ENCODE measurements at places on chromosomes 4 and X.

- DNase-seq: no peak
Measured at GRCh38 chr4:139901531-139902320, 236.1 kb downstream of the MGST2 start.

DNA sequence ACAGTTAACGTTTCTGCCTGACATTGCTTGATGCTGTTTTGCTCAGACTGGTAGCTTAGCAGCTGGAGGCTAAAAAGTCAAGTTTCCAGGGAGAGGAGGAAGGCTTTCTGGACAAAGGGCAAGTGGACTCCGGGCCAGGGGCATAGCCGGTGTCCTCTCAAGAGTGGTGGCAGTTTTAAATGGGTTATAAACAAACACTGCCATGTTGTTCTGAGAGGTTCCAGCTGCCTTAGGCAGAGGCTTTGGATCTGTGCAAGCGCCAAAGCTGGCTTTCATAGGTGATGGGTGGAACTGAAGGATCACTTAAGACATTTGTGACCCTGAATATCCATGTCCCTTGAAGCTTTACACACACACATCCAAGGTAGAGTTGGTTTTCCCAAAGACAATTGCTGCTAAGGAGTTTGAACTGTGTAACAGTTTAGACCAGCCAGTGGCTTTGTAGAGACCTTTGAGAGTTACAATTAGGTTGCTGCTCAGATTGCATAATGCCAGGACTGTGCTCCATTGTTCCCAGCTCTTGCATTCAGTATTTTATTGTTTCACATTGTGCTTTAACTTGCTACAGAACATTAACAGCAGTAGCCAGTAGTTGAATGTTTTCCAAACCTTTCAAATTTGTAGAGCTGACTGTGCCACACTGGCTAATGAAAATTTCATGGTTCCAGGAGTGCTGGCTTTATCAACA is 54.1 kb upstream of the AP1S2 start:
- no peak for DNase-seq

DNA sequence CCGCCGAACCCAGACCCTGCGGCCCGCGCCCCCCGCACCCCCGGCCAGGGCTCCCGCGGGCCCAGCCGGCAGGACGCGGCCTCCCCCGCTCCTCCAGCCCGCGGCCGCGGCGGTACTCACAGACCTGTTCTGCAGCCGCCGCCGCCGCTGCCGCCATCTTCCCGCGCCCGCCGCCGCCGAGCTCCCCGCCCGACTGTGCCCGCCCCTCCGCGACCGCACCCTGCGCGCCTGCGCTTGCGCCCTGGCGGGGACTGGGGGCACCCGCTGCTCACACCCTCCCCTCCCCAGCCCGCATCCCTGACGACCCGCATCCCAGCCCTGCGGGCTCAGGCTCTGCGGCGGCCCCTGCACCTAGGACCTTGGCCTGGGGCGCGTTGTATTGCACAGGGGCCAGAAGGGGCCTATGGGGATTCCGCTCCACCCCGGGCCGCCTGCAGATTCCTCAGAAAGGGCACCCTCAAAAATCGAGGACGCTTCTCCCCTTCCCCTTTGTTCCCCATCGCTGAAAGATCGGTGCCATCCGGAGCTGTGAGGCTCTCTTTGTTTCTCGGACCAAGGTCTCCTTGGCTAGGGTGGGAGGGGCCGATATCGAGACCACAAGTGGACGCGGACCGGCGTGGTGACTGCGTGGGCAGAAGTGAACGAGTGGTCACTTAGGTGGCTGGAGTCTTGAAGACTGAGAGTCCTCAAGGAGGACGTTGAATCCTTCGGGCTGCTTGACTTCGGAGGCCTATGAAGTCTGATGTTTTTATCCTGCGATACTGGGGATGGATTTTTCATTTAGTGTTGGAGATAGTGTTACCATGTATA is at the start of gene SGCB:
Gene SGCB (minus strand): TSS at position 197 of the 810 bp plus-strand sequence. CDS start 40 bp downstream, at position 157.
- DNase-seq: peak; percentile 63

DNA sequence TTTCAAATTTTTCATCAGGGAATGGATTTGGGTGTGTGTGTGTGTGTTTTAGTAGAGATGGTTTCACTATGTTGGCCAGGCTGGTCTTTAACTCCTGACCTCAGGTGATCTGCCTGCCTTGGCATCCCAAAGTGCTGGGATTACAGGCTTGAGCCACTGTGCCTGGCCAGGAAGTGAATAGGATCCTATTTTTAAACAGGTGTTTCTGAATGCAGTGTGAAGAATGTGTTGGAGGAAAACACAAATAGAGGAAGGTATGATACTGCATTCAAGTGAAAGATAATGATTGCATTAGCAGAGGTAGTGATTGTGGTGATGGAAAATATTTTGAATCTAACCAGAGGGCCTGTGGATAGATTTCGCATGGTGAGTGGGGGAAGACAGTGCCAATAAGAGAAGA is 189.6 kb downstream of the TENM3 start:
- no peak for DNase-seq

DNA sequence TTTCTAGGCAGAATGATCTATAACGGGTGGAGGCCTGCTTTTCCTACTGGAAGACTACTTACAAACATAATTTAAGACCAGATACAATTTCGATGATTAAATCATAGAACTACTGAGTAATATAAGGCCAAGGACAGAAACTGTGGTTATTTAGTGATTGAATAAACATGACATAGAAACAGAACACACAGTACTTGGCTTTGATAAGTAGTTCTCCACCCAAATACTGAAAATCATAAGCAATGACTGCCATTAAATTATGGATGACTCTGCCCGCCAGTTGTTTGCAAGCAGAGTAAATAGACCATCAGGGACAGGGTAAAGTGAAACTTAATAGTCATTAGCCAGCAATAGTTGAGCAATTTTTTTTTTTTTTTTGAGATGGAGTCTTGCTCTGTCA is 17.2 kb upstream of the SMIM14 start:
- no peak for DNase-seq

- DNase-seq: no peak
Measured at GRCh38 chr4:18935659-18936345, 914.2 kb upstream of the LCORL start.

DNA sequence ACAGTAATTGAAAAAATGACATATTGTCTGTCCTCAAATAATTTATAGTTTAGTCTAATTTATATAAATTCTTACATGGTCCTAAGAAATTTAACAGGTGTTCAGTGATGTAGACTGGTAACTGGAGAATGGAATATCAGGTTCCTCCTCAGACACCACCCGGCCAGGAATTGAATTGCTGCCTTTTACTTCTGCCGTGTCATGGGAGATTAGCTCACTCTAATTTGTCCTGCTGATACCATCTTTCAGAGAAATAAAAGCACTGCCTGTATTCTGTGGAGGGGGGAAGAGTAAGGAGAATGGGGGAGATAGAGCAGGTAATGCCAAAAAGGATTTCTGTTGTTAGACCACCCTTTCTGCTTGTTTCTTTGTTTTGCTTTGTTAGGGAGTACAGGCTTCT is 125.2 kb upstream of the KLHL4 start:
- DNase-seq: no peak

DNA sequence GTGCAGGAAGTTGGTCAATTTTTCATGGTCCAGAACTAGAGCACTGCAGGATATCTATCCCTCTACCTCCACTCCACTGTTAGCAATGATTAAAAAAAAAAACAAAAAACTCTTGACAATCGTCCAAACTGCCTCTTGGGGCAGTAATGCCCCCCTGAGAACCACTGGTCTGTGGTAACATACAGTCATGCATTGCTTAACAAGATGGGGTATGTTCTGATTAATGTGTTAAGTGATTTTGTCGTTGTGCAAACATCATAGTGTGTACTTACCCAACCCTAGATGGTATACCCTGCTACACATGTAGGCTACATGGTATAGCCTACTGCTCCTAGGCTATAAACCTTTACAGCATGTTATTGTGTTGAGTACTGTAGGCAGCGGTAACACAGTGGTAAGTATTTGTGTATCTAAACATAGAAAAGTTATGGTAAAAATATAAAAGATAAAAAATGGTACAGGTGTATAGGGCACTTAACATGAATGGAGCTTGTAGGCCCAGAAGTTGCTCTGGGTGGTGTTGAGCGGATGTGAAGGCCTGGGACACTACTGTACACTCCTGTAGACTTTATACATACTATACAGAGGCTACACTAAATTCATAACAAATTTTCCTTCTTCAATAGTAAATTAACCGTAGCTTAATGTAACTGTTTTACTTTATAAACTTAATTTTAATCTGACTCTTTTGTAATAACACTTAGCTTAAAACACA is 34.1 kb downstream of the ART3 start:
- DNase-seq: no peak

DNA sequence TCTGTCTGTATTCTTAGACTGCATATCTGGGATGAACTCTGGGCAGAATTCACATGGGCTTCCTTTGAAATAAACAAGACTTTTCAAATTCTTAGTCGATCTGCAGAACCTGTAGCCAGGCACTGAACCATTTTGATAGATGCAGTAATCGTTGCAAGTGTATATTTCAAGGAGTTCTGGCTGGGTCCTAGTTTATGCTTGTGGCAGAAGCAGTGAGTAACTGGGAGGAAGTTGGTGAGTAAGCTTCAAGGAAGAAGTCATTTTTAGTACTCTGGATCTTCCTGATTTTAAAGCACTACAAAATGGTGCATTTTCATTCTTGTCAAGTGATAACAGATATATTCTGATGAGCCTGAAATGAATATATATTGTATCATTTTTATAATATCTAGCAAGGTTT is 9.5 kb downstream of the HPRT1 start:
- DNase-seq: no peak

DNA sequence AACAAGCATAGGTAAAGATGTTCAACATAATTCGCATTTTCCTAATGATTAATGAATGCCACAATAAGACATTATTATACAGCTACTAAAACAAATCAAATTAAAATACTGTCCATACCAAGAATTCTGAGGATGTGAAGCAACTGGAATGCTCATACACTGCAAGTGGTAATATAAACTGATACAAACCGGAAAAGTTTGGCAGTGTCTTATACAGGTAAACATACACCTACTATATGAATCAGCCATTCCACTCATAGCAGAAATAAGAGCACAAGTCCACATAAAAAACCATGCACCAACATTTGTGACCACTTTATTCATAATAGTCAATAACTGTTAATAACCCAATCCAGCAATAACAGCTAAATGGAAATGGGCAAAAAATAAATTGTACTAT is 79.3 kb downstream of the FBXW7 start:
- DNase-seq: no peak

- DNase-seq: no peak
Measured at GRCh38 chr4:57504139-57504538, 394.0 kb upstream of the IGFBP7 start.

GRCh38 chr4:70704931-70705182 is 16.5 kb downstream of the UTP3 start:
- DNase-seq: no peak

GRCh38 chrX:119251386-119251785 is 15.3 kb downstream of the PGRMC1 start:
- DNase-seq: no peak

GRCh38 chr4:157907226-157907946 is 265.4 kb downstream of the GASK1B start:
- no peak for DNase-seq

DNA sequence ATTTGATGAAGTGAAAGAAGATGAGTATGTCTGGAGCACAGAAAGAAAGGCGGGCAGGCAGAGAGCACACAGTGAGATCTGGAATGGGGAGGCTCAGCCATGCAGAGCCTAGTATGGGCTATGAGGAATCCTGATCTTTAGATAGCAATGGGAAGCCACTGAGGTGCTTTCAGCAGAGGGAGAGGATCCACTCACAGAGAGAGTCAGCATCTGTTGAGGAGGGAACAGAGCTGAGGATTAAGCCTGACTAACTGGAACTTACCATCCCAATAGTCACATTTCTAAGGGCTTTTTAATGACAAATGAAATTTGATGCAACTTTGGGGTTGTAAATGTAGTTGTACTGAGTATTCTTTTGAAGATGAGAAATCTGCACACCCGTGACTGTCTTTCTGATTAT is 20.6 kb upstream of the FGFBP2 start:
- DNase-seq: no peak

DNA sequence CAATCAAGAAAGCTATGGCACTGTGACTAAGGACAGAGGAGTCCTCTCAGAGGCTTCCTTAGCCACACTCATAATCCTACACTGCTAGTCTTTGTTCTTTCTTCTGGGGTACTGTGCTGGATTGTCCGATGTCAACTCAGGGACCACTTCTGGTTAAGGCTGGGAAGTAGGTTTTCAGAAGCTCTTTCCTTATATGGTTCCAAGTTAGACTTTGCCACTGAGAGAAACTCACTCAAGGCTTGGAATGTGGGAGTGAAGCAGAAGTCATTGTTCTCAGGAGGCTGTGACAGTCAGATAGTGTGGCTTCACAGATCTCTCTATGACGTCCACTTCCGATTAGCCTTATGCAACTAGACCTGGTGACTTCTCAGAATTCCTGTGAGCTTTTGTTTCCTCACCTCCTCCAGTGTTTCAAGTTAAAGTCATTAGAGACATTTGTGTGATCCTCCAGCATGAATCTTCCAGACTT is 317.3 kb upstream of the F9 start:
- no peak for DNase-seq

DNA sequence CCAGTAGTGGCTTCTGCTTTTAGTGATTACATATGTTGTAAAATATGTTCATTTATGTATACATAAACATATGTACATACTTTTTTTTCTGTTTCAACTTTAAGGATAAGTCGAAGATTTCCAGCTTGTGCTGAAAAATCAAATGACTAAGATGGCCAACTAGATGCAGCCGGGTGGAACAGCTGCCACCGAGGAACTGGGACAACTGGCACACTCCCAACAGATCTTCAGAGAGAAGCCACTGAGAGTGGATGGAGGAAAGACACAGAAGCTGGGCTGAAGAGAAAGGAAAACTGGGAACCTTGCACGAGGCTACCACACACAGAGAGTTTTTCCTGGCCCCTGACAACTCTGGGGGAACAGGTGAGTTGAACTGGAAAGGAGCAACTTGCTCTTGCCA is 207.5 kb downstream of the FAM47B start:
- DNase-seq: no peak

- peak; percentile 94 for DNase-seq
Measured at GRCh38 chr4:1684506-1685234, 557 bp upstream of the FAM53A start.

- no peak for DNase-seq
Measured at GRCh38 chr4:8150152-8151090, 8.2 kb downstream of the ABLIM2 start.

GRCh38 chr4:183722731-183723560 is 63.9 kb downstream of the TRAPPC11 start:
- DNase-seq: peak; percentile 12

DNA sequence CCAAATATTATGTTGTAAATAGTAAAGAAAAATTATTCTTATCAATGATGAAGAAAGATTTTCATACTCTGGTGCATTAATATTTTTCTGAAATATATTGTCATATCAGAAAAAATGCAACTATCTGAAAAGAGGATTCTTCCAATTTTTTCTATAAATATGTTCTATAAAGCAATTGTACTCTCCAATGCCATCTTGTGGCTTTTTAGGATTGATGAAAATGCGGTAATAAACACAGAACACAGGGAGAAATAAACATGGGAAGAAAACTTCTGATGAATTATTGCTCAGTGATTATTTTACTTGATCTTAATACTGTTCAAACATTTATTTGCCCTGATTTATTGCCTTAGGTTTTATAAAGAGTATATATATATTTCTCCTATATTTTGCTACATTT is 215.4 kb downstream of the IL1RAPL1 start:
- DNase-seq: no peak

Measured in T-helper 9 cell (primary cell).